Lung (tissue), 17 donors: ENCODE measurements at places on chromosomes 7 and 10. TPM values are rescaled to one million over a fixed set of nuclear protein-coding genes. Genes with fewer than 3 reads are reported as not detected.

Gene STEAP4
- 45.8 TPM for polyA plus RNA-seq

Gene GPR158
- not detected for polyA plus RNA-seq

GRCh38 chr7:19381321-19381720, 236.1 kb upstream of the FERD3L start:
- peak; percentile 26 for DNase-seq

Gene SPDYE11
- polyA plus RNA-seq, result not detected

Gene TMEM270
- polyA plus RNA-seq, result 0.19 TPM

DNA sequence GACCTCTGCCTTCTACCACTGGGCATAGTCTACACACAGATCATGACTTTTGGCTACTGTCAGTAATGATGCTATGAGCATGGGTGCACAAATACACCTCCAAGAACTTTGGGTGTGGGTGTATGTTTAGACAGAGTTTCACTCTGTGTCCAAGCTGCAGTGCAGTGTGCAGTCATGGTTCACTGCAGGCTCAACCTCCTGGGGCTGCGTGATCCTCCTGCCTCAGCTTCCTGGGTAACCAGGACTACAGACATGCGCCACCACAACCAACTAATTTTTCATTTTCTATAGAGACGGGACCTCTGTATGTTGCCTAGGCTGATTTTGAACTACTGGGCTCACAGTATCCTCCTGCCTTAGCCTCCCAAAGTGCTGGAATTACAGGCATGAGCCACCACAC, 194.4 kb downstream of the NSUN6 start:
- DNase-seq, result no peak

DNA sequence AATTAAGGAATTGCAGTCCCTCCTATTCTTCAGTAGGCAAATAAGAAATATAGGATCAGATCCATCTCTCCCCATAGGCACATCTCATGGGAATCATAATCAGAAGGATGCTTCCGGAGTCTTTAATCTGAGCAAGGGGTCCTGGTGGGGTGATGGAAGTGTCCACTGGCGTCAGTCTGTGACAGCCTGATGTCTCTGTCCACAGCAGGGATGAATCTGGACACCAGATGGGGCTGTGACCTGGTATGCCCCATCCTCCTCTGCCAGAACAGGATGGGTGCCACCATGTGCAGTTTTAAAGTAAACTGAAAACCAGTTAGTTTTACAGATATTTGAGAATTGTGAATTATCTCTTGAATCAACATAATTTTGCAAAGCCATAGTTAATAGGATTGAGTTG, 148.7 kb downstream of the C1GALT1 start:
- no peak for DNase-seq

Gene C10orf67
- polyA plus RNA-seq, result 1.1 TPM

DNA sequence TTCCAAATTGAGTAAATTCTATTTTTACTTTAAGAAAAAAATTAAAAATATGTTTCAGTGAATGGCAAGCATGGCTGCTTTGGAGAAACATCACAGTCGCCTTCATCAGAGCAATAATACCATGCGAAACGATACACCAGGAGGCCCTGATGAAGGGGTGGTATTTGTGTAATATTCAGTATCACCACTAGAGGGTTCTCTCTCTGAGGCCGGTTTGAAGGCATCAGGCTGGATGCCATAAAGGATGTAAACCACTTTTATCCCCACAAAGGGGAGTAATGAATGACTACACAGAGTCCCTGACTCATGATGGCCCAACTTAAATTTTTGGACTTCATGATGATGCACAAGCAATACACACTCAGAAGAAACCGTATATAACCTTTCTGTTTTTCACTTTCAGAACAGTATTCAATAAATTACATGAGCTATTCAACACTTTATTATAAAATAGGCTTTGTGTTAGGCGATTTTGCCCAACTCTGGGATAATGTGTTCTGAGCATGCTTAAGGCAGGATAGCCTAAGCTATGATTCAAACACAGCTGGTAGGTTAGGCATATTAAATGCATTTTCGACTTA, 95.5 kb downstream of the PPP1R17 start:
- peak; percentile 31 for DNase-seq

- peak; percentile 35 for DNase-seq
Observed at GRCh38 chr7:92949748-92950147, 113.4 kb upstream of the CDK6 start.

Gene FOXK1
- 6.4 TPM for polyA plus RNA-seq

GRCh38 chr10:67669978-67670377, 26.0 kb downstream of the CTNNA3 start:
- peak; percentile 54 for DNase-seq

DNA sequence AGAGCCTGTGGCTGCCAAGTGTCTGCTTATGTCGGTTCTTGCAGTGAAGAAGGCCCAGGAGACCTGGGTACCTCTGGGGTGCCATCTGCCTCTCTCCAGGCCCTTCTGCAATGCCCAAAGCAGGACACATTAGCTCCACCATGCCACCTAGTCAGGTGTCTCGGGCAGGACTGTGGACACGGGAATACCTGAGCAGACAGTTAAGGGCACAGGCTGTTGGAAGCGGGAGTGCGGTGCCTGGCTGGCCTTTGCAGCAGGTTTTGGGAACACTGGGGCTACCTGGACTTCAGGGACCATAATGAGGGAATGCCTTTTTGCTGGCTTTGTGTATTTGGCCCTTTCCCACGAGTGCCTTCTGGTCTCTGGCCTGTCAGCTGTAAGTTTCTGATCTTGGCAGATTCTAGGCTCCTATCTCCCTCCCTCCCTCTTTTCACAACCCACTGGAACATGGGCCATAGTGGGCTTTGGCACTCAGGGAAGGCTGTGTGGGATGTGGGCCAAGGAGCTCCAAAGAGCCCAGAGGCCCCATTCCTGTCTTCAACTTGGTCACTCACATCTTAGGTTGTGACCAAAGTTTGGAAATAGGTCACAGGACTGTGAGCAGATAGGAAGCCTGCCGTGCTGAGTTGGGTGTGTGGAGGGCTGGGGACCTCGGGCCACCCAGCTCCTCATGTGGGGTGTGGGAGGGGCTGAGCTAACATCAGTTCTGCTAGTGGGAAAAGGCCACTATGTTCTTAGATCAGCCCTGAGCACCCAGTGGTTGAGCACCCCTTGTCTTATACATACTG, 41.5 kb upstream of the CXCL12 start:
- no peak for DNase-seq

GRCh38 chr10:77542710-77543259, 94.8 kb downstream of the KCNMA1 start:
- DNase-seq, result no peak

DNA sequence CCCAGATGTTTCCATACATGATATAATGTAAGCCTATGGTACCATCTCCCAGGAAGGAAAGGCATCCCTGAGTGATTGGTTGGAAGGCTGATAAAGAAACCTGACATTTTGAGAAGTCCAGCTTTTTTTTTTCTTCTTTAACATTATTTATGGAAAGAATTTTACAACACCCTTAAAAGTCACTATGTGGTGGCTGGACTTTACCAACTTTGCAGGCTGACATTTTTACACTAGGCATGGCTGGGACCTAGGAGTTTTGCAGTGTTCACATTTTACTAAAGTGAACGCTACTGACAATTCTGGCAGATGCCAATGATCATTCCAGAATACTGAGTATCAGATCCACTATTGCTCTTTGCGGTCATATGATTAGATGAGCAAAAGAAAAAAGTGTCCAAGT, 239.9 kb downstream of the GLI3 start:
- DNase-seq, result no peak

DNA sequence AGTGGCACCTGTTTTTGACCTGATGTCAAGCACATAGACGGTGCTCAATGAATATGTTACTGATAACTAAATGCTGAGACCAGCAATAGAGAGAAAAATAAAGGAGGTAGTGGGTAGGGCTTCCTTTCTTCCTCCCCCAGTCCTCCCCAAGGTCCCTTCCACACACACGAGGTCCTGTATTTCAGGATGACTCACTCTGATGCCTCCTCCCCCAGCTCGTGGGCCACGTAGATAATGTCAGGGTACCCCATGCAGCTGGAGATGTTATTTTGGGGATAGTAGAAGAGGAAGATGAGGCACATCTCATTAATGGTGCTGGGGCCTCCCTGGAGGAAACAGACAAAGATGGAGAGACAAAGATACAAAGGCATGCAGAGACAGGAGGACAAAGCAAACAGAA, 17.3 kb downstream of the PRSS58 start:
- DNase-seq, result no peak

DNA sequence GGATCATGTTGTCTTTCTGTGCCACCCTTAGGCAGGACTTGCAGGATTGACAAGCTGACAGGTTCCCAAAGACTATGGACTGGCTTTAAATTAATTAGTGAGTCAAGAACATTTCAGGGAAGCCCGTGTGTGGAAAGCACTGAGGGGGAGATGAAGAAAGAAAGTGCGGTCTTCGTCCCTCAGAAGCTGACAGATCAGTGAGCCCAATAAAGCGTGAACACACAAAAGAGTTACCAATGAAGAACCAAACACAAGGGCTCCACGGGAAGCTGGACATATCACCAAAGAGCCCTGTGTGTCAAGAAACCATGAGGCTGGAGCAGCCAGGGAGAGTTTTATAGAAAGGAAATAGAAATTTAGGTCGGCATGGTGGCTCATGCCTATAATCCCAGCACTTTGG, 725.8 kb downstream of the PARD3 start:
- no peak for DNase-seq

DNA sequence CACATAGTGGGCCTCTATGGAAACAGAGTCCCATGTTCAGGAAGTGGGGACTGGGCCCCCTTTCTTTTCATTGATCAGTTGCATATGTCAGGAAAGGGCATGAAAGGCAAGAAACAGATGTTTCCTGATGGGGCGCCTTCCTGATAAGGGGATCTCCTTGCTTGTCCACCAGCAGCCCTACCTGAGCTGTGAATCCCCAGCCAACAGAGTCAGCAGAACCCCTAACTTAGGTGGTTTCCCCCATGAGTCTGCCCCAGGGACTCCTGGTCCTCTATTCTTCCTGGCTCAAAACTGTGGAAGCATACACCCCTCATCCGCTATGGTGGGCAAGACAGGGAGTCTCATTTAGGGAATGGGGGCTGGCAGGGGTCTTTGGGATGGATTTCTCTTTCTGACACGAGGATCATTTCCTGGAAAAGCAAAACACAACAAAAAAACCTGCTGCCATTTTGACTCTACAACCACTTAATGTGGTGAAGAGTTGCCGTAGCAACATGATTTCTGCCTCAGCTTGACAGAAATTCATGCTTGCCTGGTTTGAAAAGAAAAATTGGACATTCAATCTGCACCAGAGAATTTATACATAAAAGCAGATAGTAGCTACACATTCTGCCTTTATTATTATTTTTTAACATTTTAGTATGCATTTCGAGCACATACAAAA, 119.8 kb downstream of the SPAG6 start:
- DNase-seq, result no peak

GRCh38 chr7:47094462-47094861, 487.4 kb downstream of the TNS3 start:
- DNase-seq, result no peak

DNA sequence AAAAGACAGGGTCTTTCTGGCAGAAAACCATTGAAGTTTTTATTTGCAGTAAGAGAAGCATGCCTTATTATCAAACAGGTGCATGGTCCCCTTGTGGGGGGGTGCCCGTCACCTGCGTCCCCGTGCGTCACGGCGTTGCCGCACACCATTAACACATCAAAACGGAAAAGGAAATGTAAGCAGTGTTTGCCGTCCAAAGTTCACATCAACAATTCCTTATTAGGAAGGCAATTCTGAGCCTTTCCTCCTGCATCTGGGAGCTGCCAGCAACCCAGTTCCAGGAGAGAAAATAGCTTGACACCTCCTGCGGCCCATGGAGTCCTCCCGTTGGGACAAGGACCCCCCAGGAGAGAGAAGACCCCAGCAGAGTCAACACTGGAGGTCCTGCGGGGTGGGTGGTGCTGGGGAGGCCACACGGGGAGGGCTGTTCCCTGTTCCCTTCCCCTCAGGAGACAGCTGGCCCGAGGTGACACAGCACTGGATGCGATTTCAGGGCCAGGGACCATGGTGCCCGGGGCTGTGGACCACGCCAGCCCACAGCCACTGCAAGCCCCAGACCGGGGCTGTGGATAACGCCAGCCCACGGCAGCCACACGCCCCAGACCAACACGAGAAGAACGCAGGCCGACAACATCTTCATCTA, 39.5 kb downstream of the DIP2C start:
- DNase-seq, result peak; percentile 86

Gene LYZL1
- not detected for polyA plus RNA-seq

DNA sequence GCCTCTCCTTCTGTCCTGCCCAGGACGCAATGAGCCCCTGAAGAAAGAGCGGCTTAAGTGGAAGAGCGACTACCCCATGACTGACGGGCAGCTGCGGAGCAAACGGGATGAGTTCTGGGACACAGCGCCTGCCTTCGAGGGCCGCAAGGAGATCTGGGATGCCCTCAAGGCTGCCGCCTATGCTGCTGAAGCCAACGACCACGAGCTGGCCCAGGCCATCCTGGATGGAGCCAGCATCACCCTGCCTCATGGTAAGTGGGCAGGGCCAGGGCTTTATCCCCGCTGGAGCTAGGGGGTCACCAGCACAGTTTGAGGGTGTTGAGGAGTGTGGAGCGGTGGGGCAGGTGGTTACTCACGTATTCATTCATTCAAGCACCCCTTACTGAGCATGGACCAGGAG, 4.7 kb upstream of the ANKRD2 start:
- no peak for DNase-seq

Gene HYAL4
- polyA plus RNA-seq, result not detected

DNA sequence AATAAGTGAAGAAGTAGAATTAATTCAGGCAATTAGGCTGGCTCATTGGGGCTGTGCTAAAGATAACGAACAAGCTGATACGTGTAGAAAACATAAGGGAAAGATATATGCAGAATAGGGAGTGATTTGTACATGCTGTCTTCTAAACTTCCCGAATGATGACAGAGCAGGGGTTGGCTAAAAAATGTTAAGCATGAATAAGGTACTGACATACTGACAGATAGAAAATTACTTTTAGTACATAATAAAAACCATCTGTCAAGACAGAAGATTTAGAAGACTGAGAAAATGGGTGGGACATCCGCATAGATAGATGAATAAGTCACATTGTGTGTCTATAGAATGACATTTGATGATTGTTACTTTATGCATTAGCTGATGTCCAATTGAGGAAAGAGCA, 158.8 kb upstream of the ZNF804B start:
- no peak for DNase-seq
